GM03348 (cell line): ENCODE measurements at places on chromosomes 3 and 15.

GRCh38 chr15:57297163-57297593 lies 79.1 kb upstream of the CGNL1 start:
- DNase-seq: no peak

- DNase-seq: no peak
Observed at GRCh38 chr3:94794563-94794962, 731.7 kb downstream of the NSUN3 start.

DNA sequence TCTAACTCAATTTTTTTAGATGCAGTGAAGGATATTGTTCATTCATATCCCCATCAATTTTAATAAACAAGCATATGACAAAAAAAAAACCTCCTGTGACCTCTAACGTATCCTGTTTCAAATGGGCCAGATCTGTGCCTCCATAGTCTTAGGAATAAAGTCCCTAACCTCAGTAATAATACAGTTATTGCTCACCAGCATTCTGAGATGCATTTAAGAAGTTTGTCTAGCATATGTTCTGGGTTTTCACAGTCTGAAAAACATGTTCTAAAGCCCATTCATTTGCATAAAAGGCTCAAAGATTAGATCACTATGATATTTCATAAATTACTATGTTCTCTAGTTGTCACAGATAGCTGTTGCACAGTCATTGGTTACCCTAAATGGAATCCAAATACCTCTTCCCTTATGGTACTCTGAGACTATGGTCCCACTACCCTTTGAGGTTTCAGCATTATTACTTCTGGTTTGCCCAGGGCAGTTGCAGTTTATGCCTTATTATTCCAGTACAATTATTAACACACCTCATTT lies 190.1 kb downstream of the ZIC4 start:
- DNase-seq: no peak

- peak; percentile 77 for DNase-seq
Observed at GRCh38 chr15:78810362-78811123, 721 bp downstream of the ADAMTS7 start.

- no peak for DNase-seq
Observed at GRCh38 chr15:96146726-96147125, 183.8 kb upstream of the NR2F2 start.

- no peak for DNase-seq
Observed at GRCh38 chr3:126365351-126366277, 8.4 kb upstream of the KLF15 start.
